ENCODE measurements at places on chromosomes 16 and 17.
A peak's percentile ranks its signal among the peaks of the same experiment; 100 is the strongest.

DNA sequence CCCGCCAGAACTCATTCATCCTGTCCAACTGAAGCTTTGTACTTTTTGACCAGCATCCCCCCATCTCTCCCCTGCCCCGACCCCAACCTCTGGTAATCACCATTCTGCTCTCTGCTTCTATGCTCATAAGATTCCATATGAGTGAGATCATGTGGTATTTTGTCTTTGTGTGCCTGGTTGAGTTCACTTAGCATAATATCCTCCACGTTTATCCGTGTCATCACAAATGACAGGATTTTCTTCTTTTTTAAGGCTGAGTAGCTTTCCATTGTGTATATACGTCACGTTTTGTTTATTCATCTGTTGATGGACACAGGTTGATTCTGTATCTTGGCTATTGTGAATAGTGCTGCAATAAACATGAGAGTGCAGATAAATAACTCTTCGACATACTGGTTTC is 278.9 kb downstream of the SNX29 start:
- DNase-seq = no peak

GRCh38 chr17:33381201-33381600 is 88.1 kb upstream of the ASIC2 start:
- no peak for DNase-seq

DNA sequence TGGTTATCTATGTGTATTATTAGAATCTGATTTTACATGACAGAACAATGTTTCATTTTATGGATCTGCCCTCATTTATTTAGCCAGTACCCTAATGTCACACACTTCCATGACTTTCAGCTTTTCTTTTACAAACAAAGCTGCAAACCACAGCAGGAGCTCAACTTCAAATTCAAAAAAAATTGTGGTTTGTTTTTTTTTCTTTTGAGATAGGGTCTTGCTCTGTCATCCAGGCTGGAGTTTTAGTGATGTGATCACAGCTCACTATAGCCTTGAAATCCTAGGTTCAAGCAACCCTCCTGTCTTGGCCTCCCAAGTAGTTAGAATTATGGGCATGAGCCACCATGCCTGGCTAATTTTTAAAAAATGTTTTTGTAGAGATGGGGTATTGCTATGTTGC is 8.2 kb upstream of the MPRIP start:
- no peak for DNase-seq

- DNase-seq = peak; percentile 53
Observed at GRCh38 chr17:77331301-77331864, 190.6 kb downstream of the SEC14L1 start.

DNA sequence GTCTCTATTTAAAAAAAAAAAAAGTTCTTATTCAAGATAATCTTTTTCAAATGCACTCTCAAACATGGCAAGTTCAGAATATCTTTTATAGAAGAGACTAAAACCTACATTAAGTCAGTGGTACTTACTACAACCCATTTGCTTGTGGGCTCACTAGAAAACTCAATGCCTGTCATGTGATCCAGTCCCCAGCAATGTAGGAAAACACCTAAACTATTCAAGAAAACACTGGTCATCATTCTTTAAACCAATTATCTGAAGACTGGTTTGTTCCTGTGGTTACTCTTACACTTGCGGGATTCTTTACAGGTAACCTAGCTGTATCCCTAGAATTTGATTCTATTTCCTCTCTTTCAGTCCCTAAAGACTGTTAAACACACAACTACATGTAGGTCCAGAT is 19.6 kb downstream of the MED13 start:
- no peak for DNase-seq

GRCh38 chr16:88284101-88284500 is 98.7 kb upstream of the ZNF469 start:
- DNase-seq = no peak

GRCh38 chr17:48522031-48522653 is 8.7 kb downstream of the HOXB1 start:
- DNase-seq = no peak

- no peak for DNase-seq
Observed at GRCh38 chr17:77836557-77837041, 121.9 kb upstream of the TNRC6C start.

DNA sequence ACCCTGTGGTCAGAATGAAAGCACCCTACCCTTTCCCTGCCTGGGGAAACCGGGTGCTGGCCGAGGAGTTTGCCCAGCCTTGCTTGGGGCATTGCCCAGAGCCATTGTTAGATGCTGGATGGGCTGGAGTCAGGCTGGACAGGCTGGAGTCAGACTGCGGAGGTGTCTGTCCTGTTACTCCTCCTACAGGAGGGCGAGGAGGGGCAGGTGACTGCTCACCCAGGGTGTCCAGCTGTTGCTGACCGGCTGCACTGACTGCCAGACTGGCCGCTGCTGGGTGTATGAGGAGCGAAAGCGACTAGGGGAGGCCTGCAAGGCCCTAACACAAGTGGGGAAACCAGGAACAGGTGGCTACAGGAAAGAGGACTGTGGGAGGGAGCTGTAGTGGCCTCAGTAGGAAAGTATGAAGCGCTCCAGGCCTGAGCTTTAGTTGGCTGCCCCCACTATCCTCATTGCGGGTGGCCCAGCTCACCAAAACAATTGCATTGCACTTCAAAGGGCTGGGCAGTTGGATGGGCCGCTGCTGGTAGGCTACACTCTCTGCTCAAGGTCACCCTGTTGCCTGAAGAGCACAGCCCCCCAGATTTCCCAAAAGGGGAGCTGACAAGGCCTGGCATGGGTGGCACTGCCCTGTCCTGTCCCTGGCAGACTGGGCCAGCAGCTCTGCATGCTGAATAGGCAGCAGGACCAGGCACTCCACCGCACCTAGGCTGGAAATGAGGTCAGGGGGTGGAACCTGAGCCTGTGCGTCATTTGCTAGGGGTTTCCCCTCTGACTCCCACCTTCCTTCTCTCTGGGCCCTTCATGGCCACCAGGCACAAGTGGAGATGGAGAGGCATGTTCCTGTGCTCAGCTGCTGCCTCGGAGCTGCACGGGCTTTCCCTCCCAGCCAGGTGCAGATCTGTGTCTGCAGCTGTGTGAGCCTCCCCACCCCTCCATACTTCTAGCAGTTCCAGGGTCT is 18.4 kb downstream of the LDHD start:
- no peak for DNase-seq

DNA sequence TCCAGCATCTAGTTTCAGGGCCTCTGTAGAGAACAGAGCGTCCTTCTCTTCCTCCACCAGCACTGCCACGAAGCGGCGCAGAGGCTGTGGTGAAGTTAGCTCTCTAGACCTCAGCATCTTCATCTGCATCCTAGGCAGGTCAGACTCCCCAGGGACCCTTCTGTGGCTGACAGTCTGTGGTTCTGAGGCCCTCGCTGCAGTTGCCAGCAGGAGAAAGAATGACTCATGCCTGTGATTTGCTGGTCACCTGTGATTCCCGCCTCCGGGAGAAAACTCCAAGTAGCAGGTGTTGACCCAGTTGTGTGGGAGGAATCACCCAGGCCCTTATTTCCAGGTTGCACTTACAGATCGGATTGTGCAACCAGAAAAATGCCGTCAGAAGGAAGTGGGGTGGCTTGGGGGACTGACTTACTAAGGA is 117.3 kb upstream of the CACNG5 start:
- no peak for DNase-seq

DNA sequence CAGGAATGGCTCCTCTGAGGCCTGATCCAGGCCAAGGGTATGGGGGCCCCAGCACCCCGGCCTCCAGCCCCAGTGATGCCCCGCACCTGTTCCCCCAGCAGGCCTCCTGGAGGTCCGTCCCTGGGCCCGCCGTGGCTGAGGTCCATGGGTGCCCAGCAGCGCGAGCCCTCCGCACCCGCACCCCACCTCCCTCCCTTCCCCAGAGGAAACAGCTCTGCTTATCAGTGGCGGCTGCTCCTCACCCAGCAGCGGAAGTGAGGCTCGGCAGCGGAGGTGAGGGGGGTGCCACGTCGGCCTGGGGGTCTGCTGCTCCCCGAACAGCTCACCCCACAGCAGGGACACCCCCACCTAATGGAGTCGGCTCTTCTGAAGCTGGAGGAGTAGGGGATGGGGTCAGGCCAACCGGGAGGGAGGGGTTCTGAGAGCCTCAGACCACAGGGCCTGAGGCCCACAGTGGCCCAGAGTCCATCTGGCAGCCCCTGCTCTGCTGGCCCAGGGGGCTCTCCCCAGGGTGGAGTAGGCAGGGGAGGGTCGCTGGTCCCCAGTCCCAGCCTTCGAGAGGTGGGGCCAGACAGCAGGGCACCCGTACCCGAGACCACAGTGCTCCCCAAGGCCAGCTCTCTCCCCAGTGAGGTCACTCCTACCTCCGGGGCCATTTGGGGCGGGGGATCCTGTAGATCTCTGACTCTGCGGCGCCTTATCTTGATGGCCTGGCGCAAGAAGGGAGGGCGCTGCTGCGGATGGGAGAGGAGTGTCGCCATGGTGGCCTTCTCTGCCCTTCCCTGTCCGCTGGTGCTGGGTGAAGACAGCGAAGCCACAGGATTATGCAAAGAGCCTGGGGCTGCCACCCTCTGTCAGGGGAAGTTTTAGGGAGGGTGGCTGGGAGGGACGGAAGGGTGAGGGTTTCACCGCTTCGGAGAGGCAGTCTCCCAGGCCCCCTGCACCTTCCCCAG is at the start of gene UNC13D:
TSS of gene UNC13D (minus strand) at position 828 of the 953 bp plus-strand sequence. CDS start at position 761, 67 bp downstream.
- DNase-seq = no peak

DNA sequence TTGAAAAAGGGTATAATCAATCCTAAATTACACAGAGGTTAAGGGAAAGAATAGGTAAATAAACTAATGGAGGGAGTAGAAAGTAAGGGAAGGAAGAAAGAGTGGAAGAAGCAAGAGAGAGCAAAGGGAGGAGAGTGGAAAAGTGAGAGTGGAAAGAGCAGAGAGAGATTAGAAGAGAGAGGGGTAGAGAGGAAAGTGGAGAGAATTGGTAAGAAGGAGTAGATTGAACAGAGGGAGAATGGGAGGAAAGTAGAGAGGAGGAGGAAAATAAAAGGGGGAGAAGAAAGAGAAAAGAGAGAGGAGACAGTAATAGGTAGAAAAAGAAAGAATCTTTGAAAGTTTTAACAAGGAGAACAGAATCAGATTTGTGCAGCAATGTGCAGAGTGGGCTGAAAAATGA is 24.9 kb downstream of the TERB1 start:
- no peak for DNase-seq

DNA sequence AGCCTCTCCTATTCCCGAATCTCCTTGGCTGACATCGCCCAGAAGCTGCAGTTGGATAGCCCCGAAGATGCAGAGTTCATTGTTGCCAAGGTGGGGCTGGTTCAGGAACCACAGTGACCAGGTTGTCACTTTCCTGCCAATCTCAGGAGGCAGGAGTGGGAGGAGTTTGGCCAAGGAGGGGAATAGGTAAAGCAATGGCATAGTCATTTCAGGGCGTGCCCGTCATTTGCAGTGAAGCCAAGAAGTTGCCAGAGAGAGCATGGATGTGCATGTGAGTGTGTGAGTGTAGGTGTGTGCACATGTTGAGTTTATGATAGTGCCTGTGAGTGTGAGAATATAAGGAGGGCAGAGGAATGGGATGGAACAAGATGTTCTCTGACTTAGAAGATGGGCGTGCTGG is 14.8 kb downstream of the PSMD3 start:
- DNase-seq = no peak

DNA sequence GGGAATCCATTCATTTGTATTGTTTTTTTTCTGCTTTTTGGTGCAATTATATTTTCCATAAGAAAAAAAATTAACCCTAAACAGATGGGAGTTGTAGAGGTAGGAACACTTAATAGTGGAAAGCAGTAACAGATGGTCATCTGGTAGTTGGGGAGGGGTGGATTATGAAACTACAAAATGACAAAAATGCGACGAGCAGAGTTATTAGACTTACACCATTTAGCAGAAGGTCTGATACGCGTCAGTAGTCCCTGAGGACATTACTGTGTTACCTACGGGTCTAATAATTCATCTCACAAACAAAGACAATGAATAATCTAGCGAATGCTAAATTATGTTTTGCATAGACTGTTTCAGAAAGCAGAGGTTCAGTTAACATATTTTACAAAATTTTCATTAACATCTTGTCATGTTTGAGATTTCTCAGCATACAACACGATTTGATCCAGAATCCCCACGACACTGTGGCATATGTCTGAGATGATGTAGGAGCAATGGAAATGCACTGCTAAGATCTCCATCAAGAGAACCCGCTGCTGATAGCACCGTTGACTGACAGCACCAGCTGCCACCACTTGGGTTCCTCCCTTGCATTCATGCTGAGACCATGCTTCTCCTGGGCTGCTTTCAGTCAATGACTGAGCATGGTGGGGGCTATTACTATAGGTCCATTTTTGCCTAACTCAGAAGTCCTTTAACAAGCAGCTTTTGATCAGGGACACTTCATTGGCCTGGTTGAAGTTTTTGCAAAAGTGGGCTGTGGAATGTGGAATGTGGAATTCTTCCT is 182.2 kb upstream of the CPHXL start:
- DNase-seq = no peak

- DNase-seq = no peak
Observed at GRCh38 chr17:81683208-81683583, 401 bp downstream of the ARL16 start.

- no peak for DNase-seq
Observed at GRCh38 chr17:4317610-4318009, 48.9 kb downstream of the UBE2G1 start.

DNA sequence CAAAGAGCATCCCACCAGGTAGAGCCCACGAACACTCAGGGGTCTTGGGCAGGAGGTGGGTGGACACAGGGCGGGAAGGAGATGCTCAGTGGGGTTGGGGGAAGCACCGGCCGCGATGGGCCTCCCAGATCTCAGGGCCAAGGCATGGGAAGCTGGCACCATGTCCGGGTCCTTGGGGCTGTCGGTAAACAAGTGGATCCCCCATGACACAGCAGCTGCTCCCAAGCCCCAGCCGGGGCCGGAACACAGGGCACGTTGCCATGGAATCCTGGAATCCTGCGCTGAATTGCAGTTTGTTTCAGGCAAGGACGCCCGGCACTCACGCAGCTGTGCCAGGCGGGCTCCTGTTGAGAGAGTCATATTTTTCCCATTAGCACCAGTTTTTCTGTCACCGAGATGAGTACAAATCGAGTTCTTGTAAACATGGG is 23.0 kb upstream of the CHMP6 start:
- DNase-seq = peak; percentile 63

DNA sequence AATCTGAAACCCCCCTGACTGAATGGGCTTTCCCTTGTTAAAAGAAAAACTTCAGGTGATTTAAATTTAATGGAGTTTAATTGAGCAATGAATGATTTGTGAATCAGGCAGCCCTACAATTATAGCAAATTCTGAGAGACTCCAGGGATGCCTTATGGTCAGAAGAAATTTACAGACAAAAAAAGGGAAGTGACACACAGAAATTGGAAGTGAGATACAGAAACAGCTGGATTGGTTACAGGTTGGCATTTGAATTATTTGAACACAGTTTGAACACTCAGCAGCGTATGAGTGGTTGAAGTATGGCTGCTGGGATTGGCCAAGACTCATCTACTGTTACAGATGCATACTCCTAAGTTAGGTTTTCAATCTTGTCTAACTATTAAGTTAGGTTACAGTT is 19.0 kb upstream of the CPHXL start:
- no peak for DNase-seq

GRCh38 chr17:40625311-40625710 is 22.3 kb downstream of the SMARCE1 start:
- DNase-seq = no peak

- DNase-seq = no peak
Observed at GRCh38 chr16:70495425-70496182, 27.8 kb downstream of the COG4 start.

DNA sequence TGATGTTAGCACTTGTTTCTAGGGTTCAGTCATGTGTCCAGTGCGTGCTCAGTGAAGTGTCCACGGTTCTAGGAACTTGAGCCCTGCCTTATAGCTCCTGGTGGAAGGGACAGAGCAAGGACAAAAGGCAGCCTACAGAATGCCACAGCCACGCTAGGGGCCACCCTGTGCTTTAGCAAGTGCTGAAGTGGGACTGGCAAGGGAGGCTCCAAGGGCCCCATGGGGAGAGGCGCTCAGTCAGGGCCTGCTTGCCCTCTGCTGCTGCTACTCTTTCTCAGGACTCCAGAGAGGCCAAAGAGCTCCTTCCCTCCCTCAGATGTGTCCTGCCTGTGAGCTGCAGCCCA is 6.8 kb downstream of the NT5C start:
- DNase-seq = no peak

Data from hippocampal formation (tissue), 2 donors.